ENCODE measurements at places on chromosomes 7 and 10.

DNA sequence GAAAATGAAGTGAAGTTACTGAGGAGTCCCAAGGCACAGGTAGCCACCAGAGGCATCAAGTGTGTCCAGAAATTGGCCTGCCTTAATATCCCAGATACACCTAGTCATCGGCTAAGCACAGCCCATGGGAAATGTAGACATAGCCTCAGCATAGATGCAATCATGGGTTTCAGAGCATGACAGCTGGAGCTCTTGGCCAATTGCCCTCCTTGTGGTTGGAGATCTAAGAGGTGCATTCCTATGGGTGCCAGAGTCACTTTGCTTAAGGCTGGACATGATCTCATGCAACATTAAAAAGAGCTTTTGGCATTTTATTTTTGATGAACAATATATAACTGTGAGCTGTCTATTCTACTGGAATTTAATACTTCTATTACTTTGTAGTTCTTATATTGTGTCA is 758.0 kb upstream of the LRRTM3 start:
- no peak for DNase-seq

DNA sequence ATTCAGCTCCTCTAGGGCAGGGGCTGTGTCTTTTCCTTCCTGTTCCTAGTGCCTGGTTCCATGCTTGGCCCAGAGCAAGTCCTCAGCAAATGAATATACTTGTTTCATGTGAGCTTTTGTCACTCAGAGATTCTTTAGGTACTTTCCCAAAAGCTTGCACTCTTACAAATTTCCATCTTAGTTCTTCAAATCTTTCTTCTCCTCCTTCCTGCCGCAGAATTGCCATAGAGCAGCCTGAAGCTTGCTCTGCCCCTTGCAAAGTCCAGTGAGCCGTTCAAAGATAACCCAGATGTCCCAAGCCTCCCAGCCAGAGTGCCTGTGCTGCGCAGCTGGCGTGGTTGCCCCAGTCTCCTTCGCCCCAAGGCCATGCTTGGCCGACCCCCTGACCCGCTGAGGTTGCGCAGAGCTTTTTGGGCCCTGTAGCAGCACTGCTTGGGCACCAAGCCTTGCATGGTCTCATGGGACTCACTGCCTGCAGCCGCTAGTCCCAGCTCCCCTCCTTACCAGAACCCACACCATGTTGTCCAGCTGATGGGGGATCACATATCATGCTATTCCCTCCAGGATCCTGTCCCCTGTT is 20.7 kb downstream of the CHST3 start:
- no peak for DNase-seq

- no peak for DNase-seq
Observed at GRCh38 chr7:94142281-94142680, 138.1 kb upstream of the BET1 start.

DNA sequence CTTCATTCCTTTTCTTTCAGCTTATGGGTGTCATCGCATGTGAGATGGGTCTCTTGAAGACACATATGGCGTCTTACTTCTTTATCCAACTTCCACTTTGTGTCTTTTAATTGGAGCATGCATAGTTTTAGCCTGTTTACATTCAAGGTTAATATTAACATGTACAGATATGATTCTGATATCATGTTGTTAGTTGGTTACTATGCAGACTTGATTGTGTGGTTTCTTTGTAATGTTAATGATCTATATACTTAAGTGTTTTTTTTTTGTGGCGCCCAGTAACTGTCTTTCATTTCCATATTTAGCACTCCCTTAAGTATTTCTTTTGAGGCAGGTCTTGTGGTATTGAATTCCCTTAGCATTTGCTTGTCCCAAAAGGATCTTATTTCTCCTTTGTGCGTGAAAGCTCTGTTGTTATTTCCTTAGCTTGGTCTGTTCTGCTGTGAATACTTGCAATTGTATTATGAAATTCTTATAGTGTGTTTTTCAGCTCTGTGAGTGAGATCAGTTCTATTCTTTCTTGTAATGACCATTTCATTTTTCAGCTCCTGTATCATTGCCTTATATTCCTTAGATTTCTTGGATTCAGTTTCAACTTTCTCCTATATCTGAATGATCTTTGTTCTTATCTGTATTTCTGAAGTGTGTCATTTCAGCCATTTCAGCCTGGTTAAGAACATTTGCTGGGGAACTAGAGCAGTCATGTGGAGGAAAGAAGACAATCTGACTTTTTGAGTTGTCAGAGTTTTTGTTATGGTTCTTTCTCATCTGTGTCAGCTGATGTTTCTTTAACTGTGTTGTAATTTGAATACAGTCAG is 88.4 kb downstream of the ABCA13 start:
- DNase-seq, result no peak

- no peak for DNase-seq
Observed at GRCh38 chr7:128383776-128384175, 22.3 kb upstream of the PRRT4 start.

GRCh38 chr7:151893405-151893923 is 16.5 kb upstream of the PRKAG2 start:
- DNase-seq, result no peak

- no peak for DNase-seq
Observed at GRCh38 chr7:31368620-31369019, 28.1 kb upstream of the NEUROD6 start.

All from stimulated activated CD8-positive, alpha-beta memory T cell treated with anti-CD3 and anti-CD28 coated beads, Interleukin-4, amount 100 ng/mL, for 1 hour (primary cell).